ENCODE measurements at places on chromosomes 6 and 20. TPM values are rescaled to one million over a fixed set of nuclear protein-coding genes. Genes with fewer than 3 reads are reported as not detected.

DNA sequence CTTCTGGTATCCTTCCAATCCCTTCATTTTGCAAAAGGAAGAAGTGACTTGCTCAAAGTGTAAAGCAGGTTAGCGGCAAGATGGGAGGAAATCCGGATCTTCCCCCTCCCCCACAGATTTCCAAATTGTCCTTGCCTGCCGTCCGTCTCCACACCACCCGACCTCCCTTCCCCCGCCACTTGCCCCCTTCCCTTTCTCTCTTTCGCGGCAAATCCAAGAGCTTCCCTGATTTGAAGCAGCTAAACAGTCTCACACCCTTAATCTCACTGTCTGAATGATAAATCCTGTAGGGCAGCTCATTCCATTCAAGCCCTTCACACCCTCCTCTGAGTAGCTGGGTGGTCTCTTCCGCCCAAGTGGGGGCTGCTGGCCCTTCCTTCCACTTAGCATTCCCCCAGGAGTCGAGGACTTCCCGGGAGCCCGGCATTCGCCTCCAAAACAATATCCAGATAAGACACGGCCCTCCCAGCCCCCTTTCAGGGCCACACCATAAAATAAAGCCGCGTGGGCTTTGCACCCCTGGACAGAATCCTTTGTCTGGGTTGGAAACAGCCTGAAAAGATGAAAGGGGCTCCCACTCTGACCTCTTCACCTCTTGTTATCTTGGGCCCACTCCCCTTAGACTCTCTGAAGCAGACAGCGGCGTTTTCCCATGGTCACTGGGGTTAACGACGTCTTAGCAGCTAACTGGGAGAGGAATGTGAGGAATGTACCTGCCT, 44.0 kb upstream of the PIM1 start:
- DNase-seq, result no peak

DNA sequence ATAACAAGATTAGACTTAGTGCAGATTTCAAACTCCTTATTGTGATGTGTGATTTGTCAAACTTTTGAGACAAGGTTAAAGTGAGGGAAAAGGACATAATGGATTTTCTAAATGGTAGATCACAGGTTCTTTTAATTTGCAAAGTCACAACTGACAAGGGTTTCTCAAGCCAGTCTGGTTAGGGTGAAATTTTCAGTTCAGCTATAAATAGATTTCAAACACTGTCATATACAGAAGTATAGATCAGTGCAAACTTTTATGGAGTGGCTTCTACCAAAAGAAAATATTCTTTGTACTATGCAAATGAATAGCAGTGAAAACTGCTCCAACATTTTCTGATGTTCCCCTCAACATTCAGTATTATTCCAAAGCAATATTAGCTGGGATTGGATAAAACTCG, 337.1 kb upstream of the MAN1A1 start:
- no peak for DNase-seq

- no peak for DNase-seq
Measured at GRCh38 chr6:12566618-12567123, 149.9 kb upstream of the PHACTR1 start.

GRCh38 chr6:136508725-136509392, 41.4 kb downstream of the MAP7 start:
- DNase-seq, result no peak

The TRIM10 gene
- 7.8 TPM for total RNA-seq

GRCh38 chr6:75557068-75557467, 44.6 kb upstream of the SENP6 start:
- no peak for DNase-seq

GRCh38 chr6:6678811-6679210, 90.3 kb downstream of the LY86 start:
- no peak for DNase-seq

The ZNF311 gene
- total RNA-seq, result 2.6 TPM

- DNase-seq, result no peak
Measured at GRCh38 chr20:64216036-64216435, 39.5 kb upstream of the PCMTD2 start.

- DNase-seq, result no peak
Measured at GRCh38 chr20:7924692-7925091, 15.6 kb downstream of the HAO1 start.
